Endothelial cell (in vitro differentiated cells): ENCODE measurements at places on chromosomes 12 and 14.

DNA sequence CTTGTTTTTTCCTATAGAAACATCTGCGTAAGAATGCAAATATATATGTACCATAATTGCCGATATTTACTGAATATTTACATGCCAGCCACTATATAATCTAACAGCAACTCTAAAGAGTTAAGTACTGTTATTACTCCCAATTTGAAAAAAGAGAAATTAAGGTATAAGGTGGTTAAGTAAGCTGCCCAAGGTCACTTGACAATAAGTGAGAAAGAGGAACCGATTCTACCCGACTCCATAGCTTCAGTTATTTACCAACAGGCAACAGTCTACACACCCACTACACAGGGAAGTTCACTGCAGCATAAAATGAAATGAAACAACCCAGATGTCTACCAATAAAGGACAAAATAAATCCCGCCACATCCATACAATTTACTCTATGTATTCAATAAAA, 1.1 kb downstream of the MIS18BP1 start:
- DNase-seq = no peak

- no peak for DNase-seq
These were observed 213.4 kb downstream of the VRK1 start for GRCh38 chr14:97010491-97011160.

- DNase-seq = no peak
These were observed 137.9 kb downstream of the AEBP2 start for GRCh38 chr12:19577281-19577530.

GRCh38 chr14:60646226-60646818, 3.0 kb downstream of the SIX1 start:
- DNase-seq = peak; percentile 15

DNA sequence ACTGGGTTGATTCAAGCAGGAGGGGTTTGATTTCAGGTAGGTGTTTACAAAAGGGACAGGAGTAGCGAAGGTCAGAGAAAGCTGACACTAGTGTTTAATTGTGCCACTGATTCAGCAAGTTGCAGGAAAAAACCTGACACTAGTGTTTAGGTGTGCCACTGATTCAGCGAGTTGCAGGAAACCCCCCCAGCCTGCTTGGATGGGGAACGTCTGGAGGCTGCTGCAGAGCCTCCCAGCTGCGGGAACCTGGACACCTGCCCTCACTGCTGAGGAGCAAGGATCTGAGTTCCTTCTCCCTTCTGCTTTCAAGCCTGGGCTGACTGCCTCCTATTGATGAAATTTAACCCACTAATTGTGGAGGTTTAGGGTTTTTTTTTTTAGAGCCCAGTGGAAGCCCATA, 84.2 kb downstream of the AVPR1A start:
- DNase-seq = no peak
